Central memory CD4-positive, alpha-beta T cell (primary cell): ENCODE measurements at places on chromosomes 1 and 21.
A peak's percentile ranks its signal among the peaks of the same experiment; 100 is the strongest.

- no peak for DNase-seq
Measured at GRCh38 chr1:50447961-50448360, 24.7 kb upstream of the DMRTA2 start.

DNA sequence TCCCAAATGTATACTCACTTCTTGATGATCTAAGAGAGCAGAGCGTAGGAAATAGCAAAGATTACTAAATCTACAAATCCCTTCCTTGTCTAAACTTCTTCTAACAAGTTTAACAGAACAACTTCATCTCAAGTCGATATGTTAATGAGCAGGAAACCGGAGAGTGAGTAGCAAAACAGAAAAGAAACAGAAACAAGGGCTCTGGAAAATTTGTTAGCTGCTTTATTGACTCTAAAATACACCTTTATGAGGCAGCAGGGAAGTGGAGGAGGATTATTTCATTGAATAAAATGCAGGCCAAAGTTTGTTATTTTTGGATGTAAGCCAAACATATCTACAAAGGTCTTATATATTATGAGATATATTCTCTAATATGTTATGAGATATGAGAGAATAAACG, 192.4 kb downstream of the LRRIQ3 start:
- DNase-seq = no peak

DNA sequence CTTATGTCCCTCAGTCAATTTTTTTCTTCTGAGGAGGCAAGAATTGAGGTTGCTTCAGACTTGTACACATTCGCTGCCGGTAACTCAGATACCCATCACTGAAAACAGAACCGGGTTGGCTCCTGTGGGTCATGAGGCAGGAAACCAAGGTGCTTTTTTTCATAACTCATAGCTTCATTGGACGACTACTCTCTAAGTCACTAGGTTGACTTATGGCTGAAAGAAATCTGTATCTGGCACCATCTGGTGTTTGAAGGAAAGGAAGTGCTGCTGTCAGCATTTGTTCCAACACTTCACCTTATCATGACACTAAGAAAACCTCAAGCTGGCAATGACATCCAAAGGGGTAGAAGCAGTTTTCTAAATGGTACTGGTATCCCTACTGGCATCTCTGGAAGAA, 82.3 kb downstream of the TBX19 start:
- peak; percentile 83 for DNase-seq

DNA sequence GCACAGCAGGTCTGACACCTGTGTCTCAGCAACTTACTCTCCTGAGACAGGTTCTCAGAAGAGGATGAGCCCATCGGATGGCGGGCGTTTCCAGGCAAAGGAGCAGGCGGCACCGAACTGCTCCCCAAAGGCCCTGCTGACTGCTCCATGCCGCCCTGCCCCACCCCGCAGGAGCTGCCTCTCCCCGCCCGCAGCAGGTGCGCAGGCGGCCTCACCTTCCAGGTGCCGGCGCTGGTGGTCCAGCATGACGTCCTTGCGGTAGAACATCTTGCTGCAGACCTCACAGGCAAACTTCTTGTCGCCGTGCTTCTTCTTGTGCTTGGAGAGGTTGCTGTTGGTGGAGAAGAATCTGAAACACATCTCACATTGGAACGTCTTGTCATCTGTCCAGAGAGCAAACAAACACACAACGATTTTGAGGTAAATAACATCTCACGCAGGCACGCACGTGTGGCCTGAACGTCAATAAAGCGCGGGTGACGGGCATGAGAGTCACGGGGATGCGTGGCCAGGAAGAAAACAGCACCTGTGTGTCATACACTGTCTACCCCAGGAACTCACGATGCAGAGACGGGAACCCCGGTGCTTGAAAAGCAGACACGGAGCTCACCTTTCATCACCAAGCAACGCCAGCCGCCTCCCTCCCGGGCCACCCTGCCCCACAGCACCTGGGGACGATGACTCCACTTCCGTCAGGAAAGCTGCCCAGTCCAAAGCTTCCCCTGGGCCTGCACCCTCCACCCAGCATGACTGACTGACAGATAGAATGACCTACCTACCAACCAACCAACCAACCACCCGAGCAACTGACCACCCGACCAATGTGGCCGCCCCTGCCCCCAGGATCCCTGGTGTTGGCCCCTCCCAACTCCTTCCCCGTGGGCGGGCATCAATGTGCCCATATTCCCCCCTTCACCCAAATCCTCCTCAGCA, 50.9 kb downstream of the PRDM15 start:
- DNase-seq = no peak

- DNase-seq = no peak
Measured at GRCh38 chr21:14454016-14455009, 71.4 kb upstream of the HSPA13 start.

DNA sequence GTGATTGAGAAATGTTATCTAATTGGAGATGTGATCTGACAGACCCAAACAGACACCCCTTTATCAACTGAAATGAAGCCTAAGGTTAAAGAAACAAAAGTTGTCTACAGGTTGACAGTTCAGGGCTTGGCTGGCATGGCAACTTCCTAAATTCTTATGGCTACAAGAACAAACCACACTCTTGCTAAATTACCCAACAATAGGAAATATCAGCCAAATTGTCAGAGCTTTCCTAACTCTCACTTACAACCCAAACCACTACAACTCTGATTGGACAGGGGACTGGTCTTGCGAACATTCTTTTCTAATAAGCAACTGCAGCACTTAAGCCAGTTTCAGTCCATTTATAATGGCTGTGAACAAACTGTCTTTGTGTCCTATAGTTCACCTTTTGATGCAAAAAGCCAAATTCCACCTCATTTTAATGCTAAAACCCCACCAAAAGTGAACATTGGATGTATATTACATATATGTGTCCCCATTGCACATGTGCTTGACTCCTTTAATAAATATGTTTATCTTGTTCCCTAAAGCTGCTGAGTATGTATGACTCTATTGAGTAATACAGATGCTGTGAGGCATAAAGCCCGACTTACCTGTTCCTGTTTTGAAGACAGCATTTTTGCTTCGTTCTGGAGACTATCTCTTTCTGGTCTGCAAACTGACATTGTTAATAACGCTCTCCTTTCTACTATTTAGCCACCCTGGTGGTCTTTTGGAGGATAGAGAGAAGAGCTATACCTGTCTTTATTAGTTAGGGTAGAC, 101.3 kb upstream of the HMCN1 start:
- DNase-seq = no peak

DNA sequence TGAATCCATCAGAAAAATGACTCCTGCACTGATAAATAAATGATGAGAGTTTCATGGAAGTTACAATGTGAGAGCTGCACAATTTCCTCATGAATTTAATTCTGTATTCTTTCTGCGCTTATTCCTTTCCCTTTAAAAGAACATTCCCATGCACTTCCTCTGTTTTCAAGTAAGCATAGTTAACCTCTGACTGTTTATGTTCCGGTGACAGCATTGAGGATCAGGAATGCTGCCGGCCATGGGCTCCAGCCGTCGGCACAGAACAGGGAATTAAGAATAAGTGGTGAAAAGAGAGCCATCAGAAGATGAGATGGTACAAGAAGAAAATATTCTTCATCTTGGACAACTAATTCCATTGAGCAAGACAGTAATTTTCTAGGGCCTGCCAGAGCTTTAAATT, 65.3 kb downstream of the SUSD4 start:
- no peak for DNase-seq

- no peak for DNase-seq
Measured at GRCh38 chr21:42607102-42607501, 46.3 kb upstream of the PDE9A start.
